Mesenteric fat pad (tissue), 1 donor: ENCODE measurements at places on chromosomes 1 and 21. TPM values are rescaled to one million over a fixed set of nuclear protein-coding genes. Genes with fewer than 3 reads are reported as not detected.

Gene SCAF4
- total RNA-seq, result 31.8 TPM

Gene MKNK1
- 90.8 TPM for total RNA-seq

DNA sequence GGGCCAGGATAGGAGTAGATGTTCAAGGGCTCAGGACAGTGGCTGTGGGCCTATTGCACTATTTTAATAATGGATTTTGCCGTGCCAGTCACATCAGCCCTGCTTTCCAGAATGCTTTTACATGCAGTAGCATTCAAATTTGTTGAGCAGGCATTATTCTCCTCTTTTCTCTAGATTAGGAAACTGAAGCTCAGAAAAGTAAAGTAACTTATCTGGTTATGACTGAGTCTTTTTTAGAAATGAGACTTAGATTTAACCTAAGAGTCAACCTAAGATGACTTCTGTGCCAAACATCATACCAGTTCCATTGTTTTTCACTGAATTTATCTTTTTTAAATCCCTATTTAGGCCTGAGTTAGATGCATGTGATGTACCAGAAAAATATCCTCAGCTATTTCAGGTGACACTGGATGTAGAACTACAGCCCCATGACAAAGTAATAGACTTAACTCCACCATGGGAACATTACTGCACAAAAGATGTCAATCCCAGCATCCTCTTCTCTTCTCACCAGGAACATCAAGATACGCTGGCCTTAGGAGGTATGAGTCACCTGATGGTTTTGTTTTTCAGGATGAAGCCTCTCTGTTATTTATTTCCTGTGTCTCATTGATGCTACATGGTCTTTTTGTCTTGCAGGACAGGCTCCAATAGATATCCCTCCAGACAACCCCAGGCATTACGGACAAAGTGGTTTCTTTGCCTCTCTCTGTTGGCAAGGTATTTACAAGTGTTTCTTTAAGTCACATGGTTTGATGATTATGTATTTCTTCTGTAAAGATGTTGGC is 31.4 kb upstream of the LEPR start:
- DNase-seq, result no peak

Gene CD1E
- total RNA-seq, result not detected

DNA sequence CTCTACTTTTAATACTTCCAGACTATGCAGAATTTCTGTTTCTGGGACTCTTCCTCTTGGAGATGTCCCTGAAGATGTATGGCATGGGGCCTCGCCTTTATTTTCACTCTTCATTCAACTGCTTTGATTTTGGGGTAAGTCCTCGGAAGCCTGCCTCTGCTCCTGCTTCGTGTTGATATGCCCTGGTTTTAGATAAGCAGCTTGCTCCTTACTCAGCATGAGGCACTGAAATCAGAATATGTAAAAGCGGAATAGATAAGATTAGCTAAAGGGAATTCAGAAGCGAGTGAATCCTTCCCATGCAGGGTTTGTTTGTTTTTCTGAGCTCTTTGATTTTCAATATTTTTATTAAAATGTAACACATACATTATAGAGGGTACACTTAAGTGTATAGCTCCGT is 234.7 kb downstream of the CACNA1E start:
- DNase-seq, result no peak

Gene GRIK3
- total RNA-seq, result not detected
